Fibroblast of mammary gland (primary cell): ENCODE measurements at places on chromosomes 5 and 9.

GRCh38 chr9:95875305-95876137 is at the start of gene ERCC6L2:
Gene ERCC6L2, plus strand, starts transcription at chr9:95875691. Its CDS starts 348 bp downstream, at chr9:95876039.
- peak; percentile 98 for DNase-seq

DNA sequence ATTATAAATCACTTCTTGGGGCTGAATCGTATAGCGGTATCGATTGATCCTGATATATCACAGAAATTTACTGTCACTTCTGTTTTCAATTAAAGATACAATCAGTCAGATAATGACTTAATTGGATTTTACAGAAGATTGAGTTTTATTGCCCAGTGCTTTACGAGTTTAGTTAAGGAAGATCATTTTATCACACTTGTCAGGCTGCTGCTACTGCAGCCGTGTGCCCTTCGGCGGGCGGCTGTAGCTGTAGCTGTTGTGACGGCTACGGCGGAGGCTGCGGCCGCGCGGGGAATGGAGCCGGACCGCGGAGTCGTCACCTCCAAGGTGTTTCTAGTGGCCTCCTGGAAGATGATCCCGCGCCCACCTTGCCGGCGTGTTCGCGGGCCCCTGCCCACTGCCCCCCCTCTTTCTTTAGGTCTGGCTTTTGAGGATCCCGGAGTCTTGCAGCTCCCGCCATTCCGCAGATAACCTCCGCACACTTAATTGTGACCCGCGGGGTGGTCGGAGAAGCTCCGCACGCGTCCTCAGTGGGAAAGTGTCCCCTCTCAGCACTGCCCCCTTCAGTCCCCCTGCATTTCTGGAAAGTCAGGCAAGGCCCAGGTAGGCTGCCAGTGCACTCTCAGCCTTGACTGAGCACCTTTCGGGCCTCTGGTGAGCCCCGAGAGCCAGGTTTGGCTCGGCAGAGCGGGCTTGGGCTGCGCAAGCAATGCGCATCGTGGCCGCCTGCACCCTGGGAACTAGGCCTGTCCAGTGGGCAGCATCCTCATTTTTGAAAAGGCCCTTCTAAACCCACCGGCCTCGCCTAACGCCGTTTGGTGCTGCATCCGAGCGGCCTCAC is 6.9 kb upstream of the DMRT3 start:
- no peak for DNase-seq

DNA sequence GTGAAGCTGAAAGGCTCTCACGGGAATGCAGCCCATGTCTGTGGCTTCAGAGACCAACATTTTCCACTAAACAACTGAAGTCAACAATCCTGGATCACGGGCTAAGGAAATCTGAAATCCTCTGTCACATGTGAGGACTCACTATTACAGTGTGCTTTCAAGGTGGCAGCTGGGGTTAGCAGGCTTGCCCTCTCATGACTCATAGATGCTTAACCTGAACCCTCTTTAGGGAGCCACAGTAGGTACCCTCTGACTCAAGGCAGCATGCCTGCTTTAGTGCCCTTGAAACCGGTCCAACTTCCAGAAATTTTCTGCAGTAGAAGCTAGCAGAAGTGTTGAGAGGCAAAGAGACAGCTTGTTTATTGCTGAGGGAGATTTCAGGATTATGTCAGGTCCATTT is 232.5 kb downstream of the GABRB2 start:
- DNase-seq: no peak

GRCh38 chr9:111400564-111400898 is 70.5 kb upstream of the OR2K2 start:
- peak; percentile 21 for DNase-seq

DNA sequence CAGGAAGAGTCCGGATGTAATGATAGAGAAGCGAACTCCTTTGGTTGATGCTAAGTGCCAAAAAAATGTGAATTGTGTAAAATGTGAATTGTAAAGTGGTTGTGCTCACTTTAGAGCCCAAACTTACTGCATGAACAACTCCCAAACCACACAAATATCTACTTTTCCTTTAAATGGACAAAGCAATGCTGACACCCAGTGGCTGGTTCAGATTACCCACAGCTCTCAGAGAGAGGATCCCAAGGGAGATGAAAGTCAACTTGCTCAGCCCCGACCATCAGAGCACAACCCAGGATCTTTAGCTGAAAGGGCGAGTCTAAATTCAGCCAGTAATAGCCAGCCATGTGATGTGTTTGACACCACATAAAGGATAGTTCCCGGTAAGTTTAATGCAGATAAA is 133.7 kb downstream of the NMUR2 start:
- peak; percentile 0 for DNase-seq

DNA sequence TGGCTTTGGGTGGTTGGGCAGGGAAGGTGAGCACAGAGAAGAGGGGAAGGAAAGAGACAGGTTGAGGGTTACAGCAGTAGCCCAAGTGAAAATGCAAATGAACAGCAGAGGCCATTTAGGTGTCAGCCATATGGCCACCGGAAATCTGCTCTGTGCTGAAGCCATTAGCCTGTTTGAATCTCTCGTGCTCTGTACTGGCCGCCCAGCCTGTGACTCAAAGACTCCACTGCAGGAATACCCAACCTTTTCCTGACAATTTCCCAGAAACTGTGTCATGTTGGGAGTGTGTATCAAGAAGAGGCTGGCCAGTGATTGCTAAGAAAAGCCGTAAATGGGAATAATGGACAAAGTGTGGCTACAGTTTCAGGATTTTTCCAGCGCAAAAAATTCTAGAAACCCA is 35.9 kb upstream of the RAI14 start:
- DNase-seq: no peak

- no peak for DNase-seq
Measured at GRCh38 chr9:136587944-136588662, 42.3 kb upstream of the NOTCH1 start.

DNA sequence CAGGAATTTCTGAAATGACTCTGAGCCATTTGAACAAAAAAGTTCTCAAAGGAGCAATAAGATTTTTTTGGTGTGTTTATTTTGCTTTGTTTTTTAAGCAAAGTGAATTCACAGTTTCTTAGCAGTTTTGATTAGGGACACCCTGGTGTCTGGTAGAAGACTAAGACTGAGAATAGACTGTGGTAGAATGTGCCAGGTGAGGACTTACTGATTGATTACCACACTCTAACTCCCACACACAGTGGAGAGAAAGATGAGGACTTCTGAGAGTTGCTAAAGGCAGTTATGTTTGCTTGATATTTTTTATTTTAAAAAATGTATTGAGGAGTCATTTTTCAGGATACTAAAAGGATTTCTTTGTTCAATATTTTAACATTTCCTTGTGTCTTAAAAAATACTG is 175.1 kb downstream of the CD180 start:
- no peak for DNase-seq

- DNase-seq: no peak
Measured at GRCh38 chr5:146273109-146273508, 65.5 kb upstream of the POU4F3 start.

GRCh38 chr9:109122726-109123621 is 3.2 kb upstream of the TMEM245 start:
- no peak for DNase-seq

DNA sequence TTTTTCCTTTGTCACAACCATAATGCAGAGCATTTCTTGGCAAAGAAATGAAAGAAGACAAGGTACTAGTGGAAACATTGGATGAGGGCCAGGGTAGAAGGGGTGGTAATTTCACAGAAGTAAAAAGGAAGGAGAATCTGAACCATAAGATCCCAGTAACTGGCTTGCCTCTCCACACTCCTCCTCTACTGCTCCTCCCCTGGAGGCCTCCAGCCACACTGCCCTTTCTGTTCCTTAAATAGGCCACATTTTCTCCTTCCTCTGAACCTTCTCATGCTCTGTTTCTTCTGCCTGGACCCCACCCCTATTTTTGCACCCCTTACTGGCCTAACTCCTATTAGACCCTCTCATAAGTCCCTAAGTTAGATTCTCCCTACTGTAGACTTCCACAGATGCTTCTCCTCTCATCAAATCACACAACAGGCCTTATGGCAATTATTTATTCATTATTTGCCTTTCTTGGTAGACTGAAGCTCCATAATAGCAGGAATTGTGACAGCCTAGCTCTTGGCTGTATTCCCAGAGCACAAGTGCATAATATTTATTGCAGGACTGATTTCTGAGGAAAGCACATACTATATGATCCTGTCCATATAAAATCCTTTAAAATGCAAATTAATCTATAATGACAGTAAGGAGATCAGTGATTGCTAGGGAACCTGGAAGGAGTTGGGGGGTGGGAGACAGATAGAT is 31.3 kb upstream of the GRIA1 start:
- no peak for DNase-seq

- no peak for DNase-seq
Measured at GRCh38 chr5:56561455-56561854, 253.9 kb upstream of the MAP3K1 start.

- no peak for DNase-seq
Measured at GRCh38 chr5:74679966-74680365, 5.1 kb upstream of the HEXB start.

- DNase-seq: peak; percentile 67
Measured at GRCh38 chr9:98010445-98010844, 27.3 kb downstream of the ANP32B start.

GRCh38 chr9:19457693-19458009 is 48.8 kb downstream of the ACER2 start:
- no peak for DNase-seq

- peak; percentile 91 for DNase-seq
Measured at GRCh38 chr5:157059891-157060290, 975 bp upstream of the HAVCR1 start.

DNA sequence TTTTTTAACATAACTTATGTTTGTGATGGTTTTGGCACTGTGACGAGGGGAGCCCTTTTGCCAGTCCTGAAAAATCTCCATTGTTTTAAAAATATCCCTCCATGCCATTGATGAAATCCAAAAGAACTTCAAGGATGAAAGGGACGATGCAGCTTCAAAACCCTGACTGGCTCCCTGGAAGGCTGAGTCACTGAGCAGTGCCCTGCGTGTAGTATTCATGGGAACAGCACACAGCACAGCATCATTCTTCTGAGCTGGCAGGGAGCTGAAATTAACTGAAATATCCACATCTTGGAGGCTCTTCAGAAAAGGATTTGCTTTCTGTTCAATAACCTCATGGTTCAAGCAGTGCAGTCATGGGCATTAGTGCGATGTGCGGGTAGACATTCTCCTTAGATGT is 29.7 kb downstream of the PDE4D start:
- peak; percentile 17 for DNase-seq

DNA sequence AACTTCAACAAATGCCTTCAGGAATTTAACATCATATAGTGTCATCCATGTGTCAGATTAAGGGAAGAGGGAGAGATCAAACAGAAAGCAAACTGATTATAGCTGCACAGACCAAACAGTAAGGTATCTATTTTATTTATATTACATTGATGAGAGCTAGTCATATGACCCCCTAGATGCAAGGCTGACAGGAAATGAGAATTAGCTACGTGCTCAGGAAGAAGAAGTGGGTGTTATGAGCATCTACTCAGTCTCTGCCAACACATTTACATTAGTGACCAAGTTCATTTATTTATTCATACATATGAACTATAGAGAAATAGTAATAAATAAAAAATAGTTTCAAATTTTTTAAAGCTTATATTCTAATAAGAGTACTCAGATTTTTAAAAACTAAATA is 787.3 kb downstream of the KCTD16 start:
- DNase-seq: no peak

DNA sequence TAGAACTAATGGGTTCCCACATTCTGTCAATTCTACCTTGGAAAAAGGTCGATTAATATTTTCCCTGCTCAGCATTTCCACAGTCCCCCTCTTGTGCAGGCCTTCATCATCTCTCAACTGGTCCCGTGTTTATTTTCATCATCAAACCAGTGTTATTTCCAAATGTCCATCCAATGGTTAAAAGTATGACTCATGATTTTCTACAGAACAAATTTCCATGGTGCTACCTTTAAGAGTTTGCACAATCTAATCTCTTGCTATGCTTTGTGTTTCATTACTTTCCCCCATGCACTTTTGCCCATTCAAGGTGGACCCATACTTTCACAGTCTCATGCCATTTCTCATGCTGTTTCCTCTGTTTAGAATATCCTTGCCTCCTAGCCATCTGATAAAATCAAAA is 143.7 kb downstream of the CCDC192 start:
- no peak for DNase-seq

DNA sequence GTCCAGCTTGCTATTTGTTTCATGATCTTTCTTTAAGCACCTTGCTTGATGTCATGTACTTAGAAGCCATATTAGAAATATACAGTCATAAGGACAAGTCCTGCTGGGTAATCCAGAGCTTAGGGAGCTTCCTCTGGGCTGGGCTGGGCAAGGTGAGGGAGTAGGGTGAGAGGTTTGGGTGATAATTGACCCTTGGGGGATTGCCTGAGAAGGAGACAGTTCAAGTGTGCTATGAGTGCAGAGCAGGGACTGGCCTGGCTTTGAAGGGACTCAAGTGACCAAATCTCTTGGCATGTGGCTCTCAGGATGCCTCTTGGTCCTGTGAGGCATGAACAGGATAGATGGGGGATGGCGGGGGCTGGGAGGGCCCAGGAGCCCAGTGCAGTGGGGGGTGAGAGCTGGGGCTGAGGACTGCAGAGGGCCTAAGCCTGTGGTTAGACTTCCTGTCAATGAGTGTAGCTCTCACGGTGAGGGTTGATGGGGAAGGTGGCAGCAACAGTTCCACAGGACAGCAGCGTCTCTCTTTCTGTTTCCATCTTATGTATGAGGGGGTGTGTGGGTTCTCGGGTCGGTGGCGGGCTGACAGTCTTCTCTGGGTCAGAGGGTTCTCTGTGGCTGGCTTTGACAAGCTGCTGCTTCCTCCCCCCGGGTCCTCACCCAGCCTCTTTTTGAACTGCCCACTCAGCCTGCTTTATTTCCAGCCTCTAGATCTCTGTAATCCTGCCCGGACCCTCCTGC is 53.5 kb downstream of the RGS3 start:
- no peak for DNase-seq

- DNase-seq: no peak
Measured at GRCh38 chr9:125969868-125970267, 222.7 kb downstream of the PBX3 start.

DNA sequence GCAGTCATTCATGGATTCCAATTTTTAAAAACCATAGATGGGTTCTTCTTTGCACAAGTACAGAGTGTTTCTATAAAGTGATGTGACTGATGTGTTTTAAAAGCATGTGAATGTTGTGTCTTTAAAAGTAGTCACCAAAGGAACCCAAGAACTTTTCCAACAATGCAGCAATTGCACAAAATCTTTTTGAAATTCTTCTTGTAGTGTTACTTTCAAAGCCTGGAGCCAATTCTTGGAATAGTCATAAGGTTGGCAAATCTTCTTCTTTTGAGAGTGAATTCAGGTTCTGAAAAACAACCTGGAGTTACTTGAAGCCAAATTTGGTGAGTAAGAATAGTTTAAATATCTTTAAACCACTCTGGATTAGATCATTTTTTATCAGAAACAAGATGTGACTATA is 10.5 kb downstream of the GRAMD2B start:
- DNase-seq: peak; percentile 69

GRCh38 chr9:90632647-90633207 is 9.9 kb downstream of the DIRAS2 start:
- DNase-seq: no peak

GRCh38 chr5:83608122-83608521 is 112.5 kb downstream of the HAPLN1 start:
- DNase-seq: peak; percentile 43

GRCh38 chr9:80644044-80644443 is 1045.3 kb downstream of the TLE1 start:
- no peak for DNase-seq
